ENCODE measurements at places on chromosomes 3 and 15. TPM values are rescaled to one million over a fixed set of nuclear protein-coding genes. Genes with fewer than 3 reads are reported as not detected.
A peak's percentile ranks its signal among the peaks of the same experiment; 100 is the strongest.

GRCh38 chr15:78398076-78398825, 39.8 kb upstream of the IREB2 start:
- DNase-seq, result no peak
- no peak overlapping the region for H3K4me3 ChIP-seq
- H3K4me1 ChIP-seq, result peaks cover 9% of the 10 kb centered on the region
- H3K36me3 ChIP-seq, result no peaks in the 10 kb centered on the region
- H3K27me3 ChIP-seq, result no peaks in the 10 kb centered on the region
- no peak overlapping the region for H3K27ac ChIP-seq

DNA sequence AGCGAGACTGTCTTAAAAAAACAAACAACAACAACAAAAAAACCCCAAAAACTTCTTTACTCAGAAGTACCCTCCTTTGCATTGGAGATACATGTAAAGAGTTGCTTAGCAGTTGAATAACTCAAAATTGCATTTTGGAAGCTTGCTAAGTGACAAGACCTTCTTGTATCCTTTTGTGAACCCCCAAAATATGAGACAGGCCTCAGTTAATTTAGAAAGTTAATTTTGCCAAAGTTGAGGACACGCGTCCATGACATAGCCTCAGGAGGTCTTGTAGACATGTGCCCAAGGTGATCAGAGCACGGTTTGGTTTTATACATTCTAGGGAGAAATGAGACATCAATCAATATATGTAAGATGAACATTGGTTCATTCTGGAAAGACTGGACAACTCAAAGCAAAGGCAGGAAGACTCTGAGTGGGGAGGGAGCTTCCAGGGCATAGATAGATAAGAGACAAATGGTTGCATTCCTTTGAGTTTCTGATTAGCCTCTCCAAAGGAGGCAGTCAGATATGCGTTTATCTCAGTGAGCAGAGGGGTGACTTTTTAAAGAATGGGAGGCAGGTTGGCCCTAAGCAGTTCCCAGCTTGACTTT, 1.7 kb upstream of the ARF4 start:
- peaks cover 27% of the 10 kb centered on the region for H3K4me1 ChIP-seq
- peak overlapping the region; percentile 97 for H3K27ac ChIP-seq
- no peaks in the 10 kb centered on the region for H3K27me3 ChIP-seq
- DNase-seq, result no peak

TMCO5A gene
- not detected for total RNA-seq

DNA sequence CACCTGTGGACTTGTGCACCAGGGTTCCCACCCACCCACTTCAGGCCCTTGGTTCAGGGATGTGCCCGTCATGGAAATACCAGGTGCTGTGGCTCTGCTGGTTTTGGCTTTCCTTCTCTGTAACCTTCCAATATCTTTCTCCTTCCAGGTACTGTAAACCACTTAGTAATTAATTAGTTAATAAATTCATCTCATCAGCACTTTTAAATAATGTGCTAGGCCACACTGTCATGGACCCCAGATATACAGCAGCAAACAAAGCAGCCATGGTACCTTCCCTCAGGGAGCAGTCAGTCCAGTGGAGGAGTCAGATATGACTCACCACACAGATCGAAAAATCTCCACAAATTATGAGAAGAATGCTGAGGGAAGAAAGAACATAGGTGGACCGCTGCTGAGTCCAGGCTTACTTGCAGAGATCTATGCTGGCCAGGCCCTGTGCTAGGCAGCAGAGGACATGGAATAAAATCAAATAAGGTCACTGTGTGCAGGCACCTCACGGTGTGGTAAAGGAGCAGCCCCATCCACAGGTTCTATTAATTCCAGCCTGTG, 6.8 kb upstream of the GATA2 start:
- peak; percentile 10 for DNase-seq
- no peak overlapping the region for H3K4me3 ChIP-seq
- no peaks in the 10 kb centered on the region for H3K27me3 ChIP-seq
- H3K27ac ChIP-seq, result no peak overlapping the region
- peaks cover 25% of the 10 kb centered on the region for H3K4me1 ChIP-seq

ECE2 gene
- not detected for total RNA-seq

GRCh38 chr3:57224856-57225255, 2.7 kb upstream of the APPL1 start:
- no peaks in the 10 kb centered on the region for H3K36me3 ChIP-seq
- peaks cover 10% of the 10 kb centered on the region for H3K4me1 ChIP-seq
- H3K27ac ChIP-seq, result no peak overlapping the region

DNA sequence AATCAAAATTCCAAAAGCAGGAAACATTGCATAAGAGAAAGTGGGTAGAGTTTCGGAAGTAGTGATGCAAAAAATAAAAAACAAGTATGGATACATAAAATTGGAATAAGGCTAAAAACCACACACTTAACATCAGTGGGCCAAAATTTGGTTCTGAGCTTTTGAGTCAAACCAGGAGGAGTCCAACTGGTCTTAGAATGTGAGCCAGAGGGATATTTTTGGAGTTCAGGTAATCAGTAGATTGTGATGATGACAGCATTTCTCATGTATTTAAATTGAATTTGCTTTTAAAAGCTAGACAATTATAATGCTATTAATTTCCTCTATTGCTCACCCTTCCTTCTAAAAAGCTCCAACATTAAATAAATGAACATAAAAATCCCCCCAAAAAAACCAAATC, 38.2 kb upstream of the CHST2 start:
- peak overlapping the region; percentile 25 for H3K4me3 ChIP-seq
- no peaks in the 10 kb centered on the region for H3K27me3 ChIP-seq
- H3K4me1 ChIP-seq, result peaks cover 4% of the 10 kb centered on the region
- DNase-seq, result no peak
- H3K36me3 ChIP-seq, result no peaks in the 10 kb centered on the region

DNA sequence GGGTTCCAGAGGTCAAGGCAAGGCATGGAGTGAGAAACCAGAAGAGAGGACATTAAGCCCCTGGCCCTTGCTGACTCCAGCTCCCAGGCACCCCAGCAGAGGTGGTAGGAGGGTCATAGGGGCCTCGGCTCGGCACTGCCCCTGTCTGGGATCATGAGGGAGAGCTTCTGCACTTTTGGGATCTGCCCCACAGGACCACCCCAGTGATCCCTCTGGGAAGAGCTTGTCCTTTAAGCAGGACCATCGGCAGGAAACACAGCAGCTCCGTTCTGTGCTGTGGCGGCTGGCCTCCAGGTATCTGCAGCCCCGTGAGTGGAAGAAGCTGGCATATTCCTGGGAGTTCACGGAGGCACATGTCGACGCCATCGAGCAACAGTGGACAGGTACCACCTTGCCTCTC, 35.5 kb downstream of the ANKDD1A start:
- H3K4me1 ChIP-seq, result no peaks in the 10 kb centered on the region
- H3K4me3 ChIP-seq, result no peak overlapping the region
- H3K27ac ChIP-seq, result no peak overlapping the region
- no peak for DNase-seq
- no peaks in the 10 kb centered on the region for H3K27me3 ChIP-seq
- peaks cover 74% of the 10 kb centered on the region for H3K36me3 ChIP-seq

- H3K27me3 ChIP-seq, result no peaks in the 10 kb centered on the region
- no peaks in the 10 kb centered on the region for H3K36me3 ChIP-seq
- H3K4me3 ChIP-seq, result no peak overlapping the region
- DNase-seq, result no peak
- peaks cover 38% of the 10 kb centered on the region for H3K4me1 ChIP-seq
These were observed 28.2 kb downstream of the SLCO3A1 start for GRCh38 chr15:91881569-91882297.

DNA sequence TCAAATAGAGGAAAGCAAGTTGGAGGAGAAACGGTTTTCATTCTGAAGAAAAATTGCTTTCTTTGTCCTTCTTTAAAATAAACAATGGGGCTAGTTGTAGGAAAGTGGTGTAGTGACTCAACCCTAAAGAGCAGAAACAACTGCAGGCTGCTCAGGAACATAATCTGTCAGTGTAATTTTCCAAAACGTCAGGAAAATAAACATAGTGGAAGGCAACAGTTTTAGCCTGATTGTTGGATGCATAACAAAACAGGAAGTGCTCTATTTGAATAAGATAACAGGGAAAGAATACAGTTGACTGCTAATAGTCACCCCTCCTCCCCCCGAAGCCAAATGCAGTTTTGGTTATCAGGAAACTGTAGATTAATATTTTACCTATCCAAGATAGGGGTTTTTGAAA, 167.6 kb downstream of the ECT2 start:
- no peak overlapping the region for H3K4me3 ChIP-seq
- no peak overlapping the region for H3K27ac ChIP-seq
- no peaks in the 10 kb centered on the region for H3K4me1 ChIP-seq
- H3K27me3 ChIP-seq, result no peaks in the 10 kb centered on the region
- H3K36me3 ChIP-seq, result no peaks in the 10 kb centered on the region

TEX55 gene
- not detected for total RNA-seq

DNA sequence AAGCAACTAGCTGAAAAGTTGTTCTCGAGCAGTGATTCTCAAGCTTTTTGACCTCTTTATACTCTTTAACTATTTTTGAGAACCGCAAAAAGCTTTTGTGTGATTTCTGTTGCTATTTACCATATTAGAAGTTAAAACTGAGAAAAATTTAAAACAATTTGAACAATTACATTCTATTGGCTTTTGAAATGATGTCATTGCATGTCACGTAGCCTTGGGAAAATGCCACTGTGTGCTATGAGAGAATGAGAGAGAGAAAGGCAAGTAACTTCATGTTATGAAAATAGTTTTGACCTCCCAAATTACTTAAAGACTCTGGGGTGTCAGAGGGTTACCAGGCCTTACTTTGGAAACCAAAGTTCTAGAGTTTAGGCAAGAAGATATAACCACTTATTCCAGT, 8.0 kb downstream of the USP13 start:
- DNase-seq, result no peak
- H3K27ac ChIP-seq, result no peak overlapping the region
- no peaks in the 10 kb centered on the region for H3K36me3 ChIP-seq
- H3K4me1 ChIP-seq, result no peaks in the 10 kb centered on the region

GOLGA8A gene
- total RNA-seq, result 52.5 TPM

LIPC gene
- 1.2 TPM for total RNA-seq

GRCh38 chr3:72152551-72153476, 367.9 kb upstream of the PROK2 start:
- peak overlapping the region; percentile 53 for H3K27ac ChIP-seq
- H3K27me3 ChIP-seq, result no peaks in the 10 kb centered on the region
- no peak for DNase-seq
- peaks cover 21% of the 10 kb centered on the region for H3K4me1 ChIP-seq

DNA sequence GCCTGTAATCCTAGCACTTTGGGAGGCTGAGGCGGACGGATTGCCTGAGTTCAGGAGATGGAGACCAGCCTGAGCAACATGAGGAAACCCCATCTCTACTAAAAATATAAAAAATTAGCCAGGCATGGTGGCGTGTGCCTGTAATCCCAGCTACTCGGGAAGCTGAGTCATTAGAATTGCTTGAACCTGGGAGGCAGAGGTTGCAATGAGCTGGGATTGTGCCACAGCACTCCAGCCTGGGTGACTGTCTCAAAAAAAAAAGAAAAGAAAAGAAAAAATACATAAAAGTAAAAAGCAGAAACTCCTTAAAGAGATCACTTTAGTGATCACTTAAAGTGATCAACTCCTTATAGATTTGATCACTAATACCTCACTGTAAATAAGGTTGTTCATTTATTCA, 78.0 kb downstream of the GMPS start:
- no peak for DNase-seq
- no peak overlapping the region for H3K4me3 ChIP-seq
- H3K27ac ChIP-seq, result no peak overlapping the region
- H3K4me1 ChIP-seq, result no peaks in the 10 kb centered on the region

MASP1 gene
- total RNA-seq, result not detected

SENP5 gene
- 59.4 TPM for total RNA-seq

GRCh38 chr3:169259134-169259533, 404.4 kb downstream of the MECOM start:
- H3K36me3 ChIP-seq, result no peaks in the 10 kb centered on the region
- no peak overlapping the region for H3K4me3 ChIP-seq
- no peaks in the 10 kb centered on the region for H3K27me3 ChIP-seq
- no peak overlapping the region for H3K27ac ChIP-seq
- no peaks in the 10 kb centered on the region for H3K4me1 ChIP-seq
- DNase-seq, result no peak

DNA sequence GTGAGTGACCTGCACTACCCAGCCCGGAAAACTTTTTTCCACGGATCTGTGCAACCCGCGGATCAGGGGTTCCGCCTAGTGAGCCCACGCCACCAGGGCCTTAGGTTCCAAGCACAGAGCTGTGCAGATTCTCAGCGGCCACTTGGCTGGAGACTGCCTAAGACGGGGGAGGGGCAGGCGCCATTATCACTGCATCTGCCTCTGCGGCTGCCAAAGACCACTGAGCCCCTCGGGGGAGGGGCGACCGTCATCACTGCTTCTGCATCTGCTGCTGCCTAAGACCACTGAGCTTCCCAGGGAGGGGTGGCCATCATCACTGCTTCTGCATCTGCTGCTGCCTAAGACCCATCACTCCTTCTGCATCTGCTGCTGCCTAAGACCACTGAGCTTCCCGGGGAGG, 460.2 kb downstream of the OCA2 start:
- DNase-seq, result no peak
- no peaks in the 10 kb centered on the region for H3K27me3 ChIP-seq

DNA sequence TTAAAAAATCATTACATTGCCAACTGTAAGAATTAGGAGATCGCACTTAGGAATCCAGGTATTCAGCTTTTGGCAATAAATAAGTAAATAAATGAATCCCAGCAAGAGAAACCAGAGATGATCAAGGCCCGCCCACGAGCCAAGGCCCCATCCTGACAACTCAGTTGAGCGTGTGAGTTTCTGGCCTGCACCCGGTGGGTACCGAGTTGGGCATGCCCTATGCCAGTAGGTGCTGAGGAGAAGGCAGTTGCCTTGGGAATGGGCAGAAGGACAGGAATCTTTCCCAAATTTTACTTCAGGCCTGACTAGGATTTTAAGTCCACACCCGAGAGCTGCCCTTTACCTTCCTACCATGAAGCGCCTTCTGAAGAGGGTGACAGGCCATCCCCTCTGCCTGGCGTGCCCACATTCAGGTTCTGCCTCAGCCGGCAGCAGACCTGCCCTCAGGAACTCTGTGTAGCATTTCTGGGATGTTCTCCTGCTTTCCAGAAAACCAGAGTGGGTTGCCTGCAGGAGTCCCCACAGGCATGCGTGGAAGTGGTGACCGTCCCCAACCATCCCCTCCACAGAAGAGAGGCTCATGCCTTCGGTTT, 99.3 kb upstream of the ALDH1A3 start:
- no peak overlapping the region for H3K4me3 ChIP-seq
- H3K27me3 ChIP-seq, result no peaks in the 10 kb centered on the region
- no peak for DNase-seq
- H3K27ac ChIP-seq, result no peak overlapping the region
- H3K36me3 ChIP-seq, result no peaks in the 10 kb centered on the region

ARHGAP11A gene
- total RNA-seq, result 9.5 TPM

DNA sequence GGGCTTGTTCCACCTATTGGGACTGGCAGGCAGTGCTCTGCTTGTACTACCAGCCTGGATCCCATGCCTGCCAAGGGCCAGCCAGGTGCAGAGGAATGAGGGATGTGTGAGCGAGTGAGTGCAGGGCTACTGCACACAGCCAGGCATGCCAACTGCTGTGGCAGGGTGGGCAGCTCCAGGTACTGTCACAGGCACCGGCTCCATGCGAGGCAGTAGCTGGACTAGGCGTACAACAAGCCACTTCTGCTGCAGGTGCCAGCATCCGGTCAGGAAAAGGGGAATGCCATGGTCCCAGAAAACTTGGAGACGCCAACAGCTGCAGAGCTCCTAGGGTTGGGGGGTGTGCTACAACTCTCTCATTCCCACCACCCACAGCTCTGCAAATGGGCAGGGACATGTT, 1356.7 kb downstream of the SI start:
- H3K27me3 ChIP-seq, result no peaks in the 10 kb centered on the region
- no peak for DNase-seq
- H3K27ac ChIP-seq, result no peak overlapping the region
- H3K4me3 ChIP-seq, result no peak overlapping the region
- no peaks in the 10 kb centered on the region for H3K36me3 ChIP-seq

Data from spleen (tissue), 13 donors.